ENCODE measurements at places on chromosomes 5 and 9.

DNA sequence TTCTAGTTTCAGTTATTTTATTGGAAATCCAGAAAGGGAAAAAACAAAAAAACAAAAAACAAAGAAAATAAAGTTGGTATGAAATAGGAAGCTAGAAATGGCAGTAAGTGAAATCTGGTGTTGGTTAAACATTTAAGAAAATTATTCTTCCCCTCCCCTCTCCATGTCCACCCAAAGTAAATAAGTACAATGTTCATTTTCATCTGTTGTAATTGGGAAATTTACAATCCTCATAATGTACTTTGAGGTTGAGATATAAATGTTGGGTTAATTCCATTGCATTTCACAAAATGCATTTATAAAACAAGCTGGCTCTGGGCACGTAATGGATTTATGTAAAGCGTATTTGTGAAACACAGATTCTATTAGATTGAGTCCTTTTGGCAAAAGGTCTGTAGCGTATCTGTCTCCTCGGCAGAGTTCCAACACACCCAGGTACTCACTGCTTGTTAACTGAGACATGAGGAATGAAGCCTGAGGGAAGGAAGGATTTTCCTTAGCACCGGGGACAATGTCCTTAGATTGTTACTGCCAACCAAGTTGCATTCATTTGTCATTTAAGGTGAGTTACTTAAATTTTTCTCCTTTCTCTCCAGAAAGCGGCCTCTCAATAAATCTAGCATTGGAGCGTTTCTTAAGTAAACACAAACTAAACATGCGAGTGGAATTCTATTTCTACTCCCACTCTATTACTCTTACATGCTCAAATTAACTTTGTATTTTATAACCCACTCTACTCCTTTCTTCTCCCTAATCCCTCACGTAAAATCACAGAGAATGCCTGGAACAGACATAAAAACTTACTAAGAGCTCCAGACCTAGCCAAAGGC lies 912.3 kb upstream of the WWC1 start:
- DNase-seq: no peak

DNA sequence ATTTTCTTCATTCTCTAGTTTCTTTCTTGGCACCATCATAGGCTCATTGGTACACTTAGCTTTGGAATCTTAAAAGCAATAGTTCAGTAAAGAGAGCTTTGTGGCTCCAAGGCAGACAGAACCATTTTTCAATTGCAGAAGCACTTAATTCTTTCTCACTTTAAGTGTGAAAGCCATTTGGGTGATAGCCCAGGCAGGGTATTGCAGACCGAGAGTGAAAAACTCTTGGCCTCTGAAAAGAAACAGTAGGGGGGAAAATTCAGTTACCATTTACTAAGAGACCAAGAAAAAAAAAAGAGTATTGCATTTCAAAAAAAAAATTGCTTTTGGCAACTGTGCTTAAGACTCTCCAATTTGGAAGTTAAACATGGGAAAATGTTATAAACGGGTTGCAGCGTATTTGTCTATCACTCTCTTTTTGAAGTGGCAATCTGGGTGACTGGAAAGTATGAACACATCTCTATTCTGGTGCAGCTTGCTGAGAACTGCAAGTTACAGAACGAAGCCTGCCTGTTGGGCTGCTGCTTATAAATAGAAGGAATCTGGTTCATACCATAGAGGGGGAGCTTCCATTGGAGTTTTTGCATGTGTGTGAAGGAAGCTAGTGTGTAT lies 170.5 kb downstream of the TLE4 start:
- DNase-seq: no peak

DNA sequence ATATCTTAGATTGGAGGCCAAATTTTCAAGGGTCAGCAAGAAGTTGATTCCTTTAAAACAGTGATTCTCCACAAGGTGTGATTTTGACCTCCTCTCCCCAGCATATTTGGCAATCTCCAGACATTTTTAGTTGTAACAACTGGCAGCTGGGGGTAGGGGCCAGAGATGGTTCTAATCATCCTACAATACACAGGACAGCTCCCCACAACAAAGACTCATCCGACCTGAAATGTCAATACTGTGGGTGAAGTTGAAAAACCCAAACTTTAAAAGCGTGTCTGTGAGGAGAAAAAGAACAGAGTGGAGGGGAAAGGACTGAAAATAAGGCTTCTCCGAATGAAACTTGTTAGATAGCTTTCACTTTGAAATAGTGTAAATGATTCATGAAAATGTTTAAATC lies 10.0 kb upstream of the STRBP start:
- no peak for DNase-seq

DNA sequence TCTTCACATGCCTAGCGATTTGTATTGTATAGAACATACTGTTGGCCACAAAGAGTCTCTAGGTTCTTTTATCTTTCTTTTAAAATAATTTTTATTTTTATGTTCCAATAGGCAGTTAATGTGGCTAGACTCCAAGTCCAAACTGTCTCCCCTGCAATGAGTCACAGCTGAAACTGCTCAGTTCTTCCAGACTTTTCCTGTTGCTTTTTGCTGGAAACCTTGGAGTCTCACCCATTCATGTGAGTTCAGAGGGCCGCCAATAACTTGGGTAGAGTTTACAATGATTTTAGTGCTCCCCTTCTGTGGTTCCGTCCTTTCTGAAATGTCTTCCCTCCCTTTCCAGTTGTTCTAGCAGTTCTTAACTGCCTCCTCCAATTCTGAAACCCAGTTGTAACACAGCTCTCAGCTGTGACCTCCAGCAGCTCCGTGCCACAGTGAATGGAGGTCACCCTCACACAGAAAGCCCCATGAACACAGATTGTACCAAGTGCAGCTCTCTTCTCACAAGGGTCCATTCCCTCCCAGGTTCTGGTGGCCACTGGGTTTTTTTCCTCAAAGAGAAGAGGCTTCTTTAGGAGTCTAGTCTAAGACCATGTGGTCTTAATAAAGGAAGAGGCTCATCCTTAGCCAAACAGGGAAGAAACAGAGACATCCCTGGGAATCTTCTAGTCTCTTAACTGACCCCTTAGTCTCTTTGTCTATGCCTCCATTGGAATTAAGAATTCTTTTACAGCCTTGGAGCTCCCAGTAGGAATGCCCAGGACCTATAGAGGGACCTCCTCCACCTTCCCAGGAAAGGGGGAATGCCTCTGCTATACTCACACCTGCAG lies 198.5 kb downstream of the SPOCK1 start:
- no peak for DNase-seq

DNA sequence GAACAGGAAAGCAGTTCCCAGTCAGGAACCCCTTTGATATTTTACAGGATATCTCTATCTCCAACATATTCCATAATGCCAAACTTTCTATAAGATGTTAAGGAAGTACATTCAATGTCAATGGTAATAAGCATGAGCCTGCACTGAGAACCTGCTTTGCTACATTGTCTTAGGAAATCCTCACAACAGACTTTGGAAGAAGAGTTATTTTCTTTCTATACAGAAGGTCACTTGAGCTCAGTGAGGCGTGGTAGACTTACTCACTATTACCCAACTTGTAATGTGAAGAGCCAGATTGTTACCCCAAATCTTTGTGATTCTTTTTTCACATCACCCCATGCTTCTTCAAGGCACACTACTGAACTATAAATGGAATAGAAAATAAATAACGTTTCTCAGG lies 435.9 kb downstream of the DNAH5 start:
- no peak for DNase-seq

DNA sequence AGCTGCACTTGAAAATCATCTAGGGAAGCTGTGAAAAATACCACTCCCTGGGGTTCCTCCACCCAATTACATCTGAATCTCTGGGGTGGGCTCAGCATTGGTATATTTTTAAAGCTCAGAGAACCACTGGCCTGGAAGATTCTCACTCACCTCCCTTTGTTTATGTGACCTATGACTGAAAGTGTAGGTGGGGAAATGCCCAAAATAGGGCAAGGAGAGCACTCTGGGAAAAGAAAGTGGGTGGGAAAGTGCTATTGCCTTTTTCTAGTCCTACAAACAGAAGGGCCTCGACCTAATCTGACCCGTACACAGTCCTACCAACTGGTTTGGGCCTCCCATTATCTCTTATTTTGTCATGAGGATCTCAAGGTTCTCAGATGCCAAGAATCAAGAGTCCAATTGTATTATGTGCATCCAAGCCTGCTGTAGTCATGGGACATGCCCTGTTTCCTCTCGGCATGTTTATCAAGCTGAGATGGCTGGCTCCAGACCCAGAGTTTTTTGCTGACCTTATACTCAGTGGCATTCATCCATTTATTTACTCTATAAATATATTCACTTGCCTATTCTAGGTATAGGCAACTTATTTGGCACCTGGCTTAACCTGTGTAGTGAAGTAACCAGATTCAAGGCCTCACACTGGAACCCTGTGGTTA lies 483.7 kb downstream of the ENC1 start:
- DNase-seq: no peak

GRCh38 chr9:134698587-134699342 lies 57.2 kb downstream of the COL5A1 start:
- peak; percentile 24 for DNase-seq

DNA sequence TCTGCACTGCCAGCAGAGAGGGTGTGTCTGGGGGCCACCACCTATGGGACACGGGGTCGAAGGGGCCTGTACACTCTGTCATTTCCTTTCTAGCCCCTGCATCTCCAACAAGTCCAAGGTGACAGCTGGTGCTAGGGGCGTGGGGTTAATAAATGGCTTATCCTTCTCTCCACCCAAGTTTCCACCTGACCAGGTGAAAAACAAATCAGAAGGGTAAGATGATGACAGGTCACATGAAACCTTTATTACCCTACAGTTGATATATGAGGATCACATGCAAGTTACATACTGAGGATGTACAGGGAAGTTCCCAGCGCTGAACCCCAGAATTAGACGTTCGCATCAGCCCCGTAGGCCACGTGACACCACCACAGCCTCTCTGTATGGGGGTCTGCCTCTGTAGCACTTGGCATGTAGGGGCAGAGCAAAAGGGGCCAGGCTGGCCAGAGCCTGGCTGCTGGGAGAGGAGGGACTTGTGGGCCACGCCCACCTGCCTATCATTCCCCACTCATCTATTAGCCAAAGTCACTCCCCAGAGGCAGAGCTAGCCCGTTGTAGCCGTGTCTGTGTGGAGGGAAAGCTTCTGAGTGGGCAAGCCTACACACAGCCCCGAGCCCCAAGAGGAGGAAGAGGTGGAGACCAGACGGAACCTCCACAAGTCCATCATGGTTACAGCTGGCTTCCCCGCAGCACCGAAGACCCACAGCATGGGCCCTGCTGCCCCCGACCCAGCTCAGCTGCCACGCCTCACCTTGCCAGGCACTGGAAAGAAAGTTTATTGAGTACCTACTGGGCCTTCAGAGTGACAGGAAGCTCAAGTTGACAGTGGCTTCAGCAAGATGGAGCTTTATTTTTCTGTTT lies 2.2 kb downstream of the TMEM141 start:
- no peak for DNase-seq

GRCh38 chr9:101674165-101674564 lies 64.3 kb downstream of the GRIN3A start:
- DNase-seq: no peak

DNA sequence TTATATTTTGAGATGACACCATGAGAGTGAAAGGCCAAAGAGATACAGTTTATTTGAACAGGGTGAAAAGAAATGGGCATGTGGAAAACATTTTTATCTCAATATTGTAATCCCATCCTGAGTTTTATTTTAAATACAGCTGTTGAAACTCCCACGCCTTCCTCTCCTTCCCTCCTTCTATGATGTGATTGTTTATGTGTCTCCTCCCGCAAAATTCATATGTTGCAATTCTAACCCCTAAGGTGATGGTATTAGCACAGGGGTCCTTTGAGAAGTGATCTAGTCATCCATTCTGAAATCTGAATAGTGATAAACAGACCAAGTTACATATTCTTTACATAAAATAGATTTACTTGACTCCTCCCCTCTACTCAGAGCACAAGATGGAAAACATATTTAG lies 1275.4 kb upstream of the C9orf72 start:
- DNase-seq: no peak

DNA sequence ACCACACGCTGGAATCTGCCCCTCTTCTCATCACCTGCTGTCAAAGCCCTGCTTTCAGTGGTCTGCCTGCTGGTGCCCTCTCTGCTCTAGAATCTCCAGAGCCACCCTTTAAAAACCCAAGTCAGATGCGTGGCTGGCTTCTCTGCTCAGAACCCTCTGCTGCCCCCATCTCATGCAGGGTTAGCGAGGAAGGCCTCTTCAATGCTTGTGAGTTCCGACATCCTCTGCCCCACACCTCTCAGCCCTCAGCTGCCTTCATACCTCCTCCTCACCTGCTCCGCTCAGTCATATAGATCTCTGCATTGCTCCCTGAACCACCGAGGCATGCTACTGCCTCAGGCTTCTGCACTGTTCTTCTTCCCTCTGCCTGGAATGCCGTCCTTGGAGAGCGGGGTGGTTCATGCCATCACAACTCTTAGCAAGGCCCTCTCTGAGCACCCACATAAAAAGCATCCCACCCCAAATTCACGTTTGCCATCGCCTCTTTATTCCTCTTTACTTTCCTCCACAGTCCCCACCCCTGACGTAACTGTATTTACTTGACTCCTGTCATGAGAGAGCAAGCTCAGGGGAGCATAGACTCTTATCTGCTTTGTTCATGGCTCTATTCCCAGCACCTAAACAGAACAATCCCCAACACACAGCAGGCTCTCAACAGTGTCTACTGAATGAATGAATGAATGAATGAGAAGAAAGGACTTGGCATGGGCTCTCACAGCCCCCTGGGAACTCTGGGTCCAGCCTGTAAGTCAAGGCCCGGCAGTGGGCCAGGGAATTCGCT lies 10.4 kb downstream of the SHB start:
- no peak for DNase-seq

GRCh38 chr5:106258591-106259125 lies 1412.1 kb downstream of the EFNA5 start:
- DNase-seq: no peak

DNA sequence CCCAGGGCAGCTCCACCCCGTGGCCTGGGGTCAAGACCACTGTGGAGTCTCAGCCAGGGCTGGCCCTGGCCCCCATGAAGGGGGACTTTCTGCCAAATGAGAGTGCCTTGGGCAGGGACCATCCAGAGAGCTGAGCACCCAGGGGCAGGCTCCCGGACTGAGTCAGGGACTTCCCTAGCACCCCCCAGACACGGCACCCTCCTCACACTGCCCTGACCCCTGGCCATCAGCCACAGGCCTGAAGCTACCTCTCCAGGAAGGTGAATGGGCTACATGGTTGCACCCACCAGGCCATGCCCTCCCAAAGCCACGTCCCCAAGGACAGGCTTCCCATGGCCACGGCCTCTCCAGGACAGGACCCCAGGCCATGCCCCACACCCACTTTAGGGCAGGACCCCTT lies 9.5 kb downstream of the CCDC187 start:
- DNase-seq: no peak

DNA sequence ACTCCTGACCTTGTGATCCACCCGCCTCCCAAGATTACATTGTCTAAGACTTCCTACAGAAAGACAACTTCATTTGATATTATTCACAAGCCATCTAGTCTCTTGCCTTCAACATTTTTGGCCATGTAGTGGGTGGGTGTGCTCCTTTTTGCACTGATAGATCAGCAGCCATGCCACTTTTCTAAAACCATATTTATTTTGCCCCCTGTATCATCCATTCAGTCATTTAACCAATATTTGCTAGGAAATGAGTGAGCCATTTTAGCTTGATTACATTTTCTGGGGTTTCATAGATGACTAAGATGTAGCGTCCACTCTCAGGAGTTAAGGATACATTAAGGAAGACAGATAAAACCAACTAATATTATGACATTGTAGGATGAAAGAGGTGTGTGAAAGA lies 555.6 kb downstream of the RAB3C start:
- no peak for DNase-seq

GRCh38 chr9:14889451-14889850 lies 20.8 kb downstream of the FREM1 start:
- DNase-seq: no peak

Measured in nucleus accumbens (tissue), 56 donors.